ENCODE measurements at places on chromosomes 13 and 19.

DNA sequence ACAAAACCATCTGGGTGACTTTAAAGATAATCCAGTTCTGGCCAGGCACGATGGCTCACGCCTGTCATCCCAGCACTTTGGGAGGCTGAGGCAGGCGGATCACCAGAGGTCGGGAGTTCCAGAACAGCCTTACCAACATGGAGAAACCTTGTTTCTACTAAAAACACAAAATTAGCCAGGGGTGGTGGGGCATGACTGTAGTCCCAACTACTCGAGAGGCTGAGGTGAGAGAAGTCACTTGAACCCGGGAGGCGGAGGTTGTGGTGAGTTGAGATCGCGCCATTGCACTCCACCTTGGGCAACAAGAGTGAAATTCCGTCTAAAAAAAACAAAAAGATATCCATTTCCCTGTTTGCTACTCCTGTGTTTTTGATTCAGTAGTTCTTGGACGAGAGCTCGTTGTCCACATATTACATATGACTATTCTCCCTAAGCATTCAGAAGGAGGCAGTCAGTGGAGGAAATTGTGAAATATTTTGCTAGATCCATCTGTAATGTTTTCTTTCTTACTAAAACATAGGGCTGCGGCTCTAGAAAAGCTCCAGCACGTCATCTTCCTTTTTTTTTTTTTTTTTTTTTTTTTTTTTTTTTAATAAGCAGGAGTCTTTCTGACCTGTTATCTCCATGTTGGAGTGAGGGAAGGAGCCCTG lies 33.6 kb downstream of the ZNF701 start:
- no peak for DNase-seq

- no peak for DNase-seq
Measured at GRCh38 chr19:18477042-18477779, 39.3 kb upstream of the ISYNA1 start.

DNA sequence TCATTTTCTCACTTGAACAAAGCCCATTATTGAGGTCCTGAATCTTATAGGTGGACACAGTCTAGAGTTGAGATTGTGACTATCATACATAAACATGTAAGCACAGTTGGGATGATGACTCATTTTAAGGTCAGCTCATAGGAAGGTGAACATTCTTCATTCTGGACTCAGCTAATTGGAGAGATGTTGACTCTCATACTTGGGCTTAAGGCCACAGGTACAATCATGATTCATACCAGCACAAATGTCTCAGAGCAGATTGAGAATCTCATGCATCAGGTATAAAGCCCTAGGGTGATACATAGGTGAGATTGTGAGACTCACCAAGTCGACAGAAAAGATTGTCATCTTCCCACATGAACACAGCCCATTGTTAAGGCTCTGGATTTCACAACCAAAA lies 62.3 kb upstream of the ZNF724 start:
- no peak for DNase-seq

DNA sequence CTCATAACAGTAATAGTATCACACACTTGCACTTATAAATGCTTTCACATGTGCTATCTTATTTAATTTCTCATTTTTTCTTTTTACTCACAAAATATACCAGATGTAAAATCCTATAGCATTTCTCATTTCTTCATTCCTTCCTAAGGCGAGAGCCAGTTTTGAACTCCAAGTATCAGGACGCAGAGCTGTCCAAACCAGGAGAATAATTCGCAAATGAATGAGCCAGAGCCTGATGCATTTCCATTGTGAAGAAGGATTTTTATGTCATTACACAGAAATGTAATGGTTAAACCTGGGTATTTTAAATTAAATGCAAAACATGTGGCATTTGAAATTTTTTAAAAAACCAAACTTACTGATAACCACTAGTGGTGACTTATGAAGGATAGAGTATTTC lies 244.3 kb downstream of the RGCC start:
- DNase-seq = no peak

GRCh38 chr13:47415048-47415447 lies 518.2 kb upstream of the HTR2A start:
- no peak for DNase-seq

DNA sequence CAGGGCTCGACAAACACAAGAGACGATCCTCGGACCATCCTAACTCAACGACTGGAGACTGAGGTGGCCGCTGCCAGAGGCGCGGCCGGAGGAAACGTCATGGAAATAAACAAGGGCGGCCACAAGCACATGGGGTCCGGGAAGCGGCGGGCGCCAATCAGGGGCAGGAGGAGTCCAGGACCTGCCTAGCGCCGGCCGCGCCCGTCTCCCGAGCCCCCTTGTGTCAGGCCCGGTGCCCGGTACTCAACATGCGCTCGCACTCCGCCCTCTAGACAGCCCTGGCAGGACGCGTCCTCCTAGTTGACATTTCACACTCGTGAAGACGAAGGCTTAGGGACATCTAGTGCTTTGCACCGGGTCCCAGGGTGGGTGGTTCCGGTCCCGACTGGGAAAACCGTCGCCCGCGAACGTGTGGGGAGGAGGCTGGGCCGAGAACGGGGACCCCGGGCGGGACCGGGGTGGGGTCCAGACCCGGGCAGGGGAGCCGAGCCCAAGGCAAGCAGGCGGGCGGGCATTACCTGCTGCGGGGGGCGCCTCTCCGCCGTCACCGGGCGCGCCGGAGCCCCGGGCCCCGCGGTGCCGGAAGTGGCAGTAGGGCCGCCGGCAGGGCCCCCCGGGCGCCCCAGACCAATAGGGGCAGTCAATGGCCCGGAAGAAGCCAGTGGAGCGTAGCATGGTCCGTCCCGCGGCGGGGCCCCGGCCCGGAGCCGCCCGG lies 442 bp downstream of the REXO1 start:
- no peak for DNase-seq

- no peak for DNase-seq
Measured at GRCh38 chr19:46515879-46516350, 20.2 kb upstream of the PNMA8B start.

- no peak for DNase-seq
Measured at GRCh38 chr19:47786566-47786965, 8.1 kb downstream of the SELENOW start.

GRCh38 chr13:69769608-69770007 lies 338.0 kb upstream of the ATXN8OS start:
- DNase-seq = no peak

DNA sequence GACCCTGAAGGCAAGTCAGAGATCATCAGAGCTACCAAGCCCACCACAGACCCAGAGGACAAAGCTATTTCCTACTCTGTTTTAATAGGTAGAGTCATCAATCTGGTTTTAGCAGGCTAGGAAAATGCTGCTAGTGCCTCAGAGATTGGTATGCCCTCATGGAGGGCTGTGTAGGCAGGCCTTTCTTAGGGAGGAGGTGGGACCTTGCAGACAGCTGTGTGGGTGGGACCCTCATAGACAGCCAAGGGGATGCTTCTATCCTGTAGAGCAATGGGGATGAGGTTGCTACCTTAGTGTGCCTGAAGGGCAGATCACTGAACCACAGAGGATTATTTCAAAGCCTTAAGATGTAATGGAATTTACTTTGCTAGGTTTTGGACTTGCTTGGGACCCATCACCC lies 534.9 kb upstream of the KLF12 start:
- no peak for DNase-seq

DNA sequence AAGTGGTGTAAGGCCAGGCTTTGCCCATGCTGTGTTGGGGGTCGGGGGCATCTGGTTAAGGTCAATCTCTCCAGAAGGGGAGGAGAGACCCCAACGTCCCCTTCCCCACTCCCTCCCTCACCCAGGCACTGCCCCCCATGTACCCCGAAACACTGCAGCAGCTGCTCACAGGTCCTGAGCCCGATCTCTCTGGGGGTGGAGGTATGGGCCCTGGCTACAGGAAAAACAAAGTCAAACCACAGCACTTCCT lies 10.2 kb downstream of the CAPN12 start:
- no peak for DNase-seq

DNA sequence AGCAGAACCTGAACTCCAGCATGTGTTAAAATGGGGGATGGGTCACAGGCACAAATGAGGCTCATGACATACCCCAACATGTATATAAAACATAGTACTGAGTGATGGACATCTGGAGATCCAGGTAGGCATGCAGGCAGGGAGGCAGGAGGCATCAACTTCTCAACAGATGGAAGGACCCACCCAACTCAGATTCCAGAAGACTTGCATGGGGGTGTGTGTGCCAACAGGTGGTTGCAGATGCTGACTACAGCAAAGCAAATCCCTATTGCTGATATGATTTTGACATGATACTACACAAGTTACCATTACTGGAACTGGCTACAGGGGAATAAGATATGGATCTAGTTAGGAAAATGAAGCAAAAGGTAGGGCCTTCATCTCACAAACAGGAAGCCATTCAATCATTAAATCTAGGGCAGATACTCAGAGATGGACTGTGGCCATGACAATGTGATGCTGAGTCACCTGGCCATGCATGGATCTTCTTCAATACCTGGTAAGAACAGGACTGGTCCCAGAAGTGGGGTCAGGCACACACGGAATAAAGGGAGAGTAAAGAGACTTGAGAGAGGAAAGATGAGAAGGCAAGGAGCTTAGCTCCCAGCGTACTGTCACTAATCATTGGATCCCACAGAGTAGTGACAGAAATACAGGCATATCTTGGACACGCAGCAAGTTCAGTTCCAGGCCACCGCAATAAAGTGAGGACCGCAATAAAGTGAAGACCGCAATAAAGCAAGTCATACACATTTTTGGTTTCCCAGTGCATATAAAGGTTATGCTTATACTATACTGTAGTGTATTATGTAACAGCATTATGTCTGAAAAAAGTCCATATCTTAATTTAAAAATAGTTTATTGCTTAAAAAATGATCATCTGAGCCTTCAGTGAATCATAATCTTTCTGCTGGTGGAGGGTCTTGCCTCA lies 91.3 kb downstream of the USP12 start:
- DNase-seq = no peak

DNA sequence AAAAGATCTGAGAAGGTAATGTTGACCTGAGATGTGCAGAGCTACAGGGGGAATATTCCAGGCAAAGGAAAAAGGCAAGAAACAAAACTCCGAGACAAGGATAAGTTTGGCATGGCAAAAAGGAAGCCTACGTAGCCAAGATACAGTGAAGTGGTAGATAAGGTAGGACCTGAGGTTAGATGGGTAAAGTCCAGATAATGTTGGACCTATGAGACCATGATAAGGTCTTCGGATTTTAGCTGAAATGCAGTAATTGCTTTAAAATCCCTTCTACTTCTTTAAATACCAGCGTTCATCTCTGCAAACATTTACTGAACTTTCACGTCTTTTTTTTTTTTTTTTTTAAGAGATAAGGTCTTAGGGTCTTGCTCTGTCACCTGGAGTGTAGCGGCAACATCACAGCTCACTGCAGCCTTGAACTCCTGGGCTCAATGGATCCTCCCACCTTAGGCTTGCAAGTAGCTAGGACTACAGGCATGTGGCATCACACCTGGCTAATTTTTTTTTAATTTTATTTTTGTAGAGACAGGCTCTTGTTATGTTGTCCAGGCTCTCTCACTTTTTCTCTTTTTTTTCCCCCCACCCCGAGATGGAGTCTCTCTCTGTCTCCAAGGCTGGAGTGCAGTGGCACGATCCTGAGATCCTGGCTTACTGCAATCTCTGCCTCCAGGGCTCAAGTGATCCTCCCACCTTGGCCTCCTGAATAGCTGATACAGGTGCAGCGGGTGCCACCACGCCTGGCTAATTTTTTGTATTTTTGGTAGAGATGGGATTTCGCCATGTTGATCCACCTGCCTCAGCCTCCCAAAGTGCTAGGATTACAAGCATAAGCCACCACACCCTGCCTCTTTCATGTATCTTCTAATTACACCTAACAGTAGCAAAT lies 4.2 kb upstream of the WBP4 start:
- no peak for DNase-seq

GRCh38 chr19:50275577-50276368 lies 53.4 kb downstream of the KCNC3 start:
- DNase-seq = no peak

GRCh38 chr13:79674765-79675515 lies 194.0 kb downstream of the NDFIP2 start:
- DNase-seq = no peak

DNA sequence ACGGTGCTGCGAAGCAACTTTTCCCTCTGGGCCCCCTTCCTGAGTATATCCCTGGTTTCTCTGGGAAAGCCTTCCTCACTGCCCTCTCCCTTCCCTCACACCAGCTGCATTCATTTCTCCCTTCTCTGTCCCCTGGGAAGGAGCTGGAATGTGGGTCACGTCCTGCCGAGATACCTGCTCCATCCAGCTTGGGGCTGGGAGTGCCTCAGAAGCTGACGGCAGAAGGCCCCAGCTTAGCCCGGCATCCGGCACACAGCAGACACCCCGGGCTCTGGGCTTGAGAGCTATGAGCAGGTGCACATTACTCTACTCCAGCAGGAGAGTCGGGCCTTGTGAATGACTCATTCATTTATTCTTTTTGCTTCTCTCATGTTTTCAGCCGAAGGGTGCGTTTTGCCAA lies 170.6 kb downstream of the TEX29 start:
- no peak for DNase-seq

GRCh38 chr19:54662730-54663129 lies at the start of gene LILRB4:
Gene LILRB4 (plus strand): TSS chr19:54662985. CDS start chr19:54663034, 49 bp downstream.
- no peak for DNase-seq

DNA sequence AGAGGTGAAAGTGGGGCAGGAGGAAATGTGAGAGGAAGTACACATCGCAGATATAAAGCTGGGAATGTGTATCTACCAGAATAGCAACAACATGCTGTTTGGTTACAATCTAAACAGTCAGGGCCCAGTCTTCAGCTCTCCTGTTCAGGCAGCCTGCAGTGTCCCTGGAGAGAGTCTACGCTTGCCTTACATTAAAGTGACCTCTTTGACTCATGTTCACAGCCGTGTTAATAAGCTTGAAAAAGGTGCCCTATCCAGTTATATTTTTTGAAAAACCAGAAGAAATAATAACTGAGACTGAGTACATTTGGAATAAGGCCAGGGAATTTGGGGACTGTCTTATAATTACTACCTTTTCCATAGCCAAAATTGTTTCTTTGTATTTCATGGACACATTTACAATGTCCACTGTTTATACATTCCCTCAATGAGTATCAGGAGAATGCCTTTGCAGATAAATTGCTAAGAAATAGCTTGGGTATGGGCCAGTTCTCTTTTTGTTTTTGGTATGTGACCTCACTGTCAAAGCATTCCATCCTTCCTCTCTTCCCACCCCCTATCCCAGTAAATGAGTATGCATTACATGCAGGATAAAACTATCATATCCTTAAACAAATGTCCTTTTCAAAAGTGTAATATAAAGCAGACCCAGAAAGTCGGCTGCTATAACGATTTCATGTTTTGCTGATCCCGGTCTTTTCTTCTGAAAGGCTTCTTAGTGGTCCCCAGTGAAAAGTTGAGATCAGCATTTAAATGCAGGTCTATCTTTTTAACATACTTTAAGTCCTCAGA lies 82.6 kb downstream of the PCDH9 start:
- no peak for DNase-seq
